Bone marrow (tissue), 2 donors: ENCODE measurements at places on chromosomes 3 and 15.

DNA sequence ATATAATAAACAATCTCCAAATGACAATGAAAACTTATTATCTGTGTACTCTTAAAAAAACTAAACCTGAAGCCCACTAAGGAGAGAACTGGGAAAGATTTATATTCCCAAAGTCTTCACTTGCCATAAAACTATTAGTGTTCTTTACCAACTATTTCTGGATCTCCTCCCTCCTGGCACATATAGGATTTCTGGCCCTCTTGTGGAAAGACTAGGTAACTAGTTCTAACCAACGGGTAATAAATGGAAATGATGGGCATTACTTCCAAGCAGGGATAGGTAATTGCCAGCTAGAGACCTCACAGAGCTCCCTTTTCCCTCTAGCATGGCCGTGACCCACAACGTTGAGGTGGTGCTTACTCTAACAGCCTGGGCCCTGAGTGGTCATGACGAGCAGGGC, 110.1 kb downstream of the DNAH12 start:
- DNase-seq: no peak

DNA sequence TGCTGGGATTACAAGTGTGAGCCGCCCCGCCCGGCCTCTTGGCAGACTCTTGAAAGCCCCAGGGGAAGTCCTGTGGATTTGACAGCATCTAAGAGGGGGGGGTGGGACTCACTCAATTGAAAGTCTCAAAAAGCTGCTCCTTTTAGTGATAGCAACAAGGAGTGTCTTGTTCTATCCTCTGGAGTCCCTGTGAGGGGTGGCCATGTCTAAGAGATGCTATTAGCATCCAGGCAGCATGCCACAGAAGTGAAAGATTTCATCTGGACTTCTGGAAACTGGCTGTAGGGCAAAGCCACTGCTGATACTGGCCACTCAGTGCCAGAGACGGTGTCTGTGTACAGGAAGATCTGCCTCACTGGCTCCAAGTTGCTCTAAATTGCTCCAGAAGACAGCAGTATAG, 74.0 kb downstream of the DHX36 start:
- no peak for DNase-seq

GRCh38 chr15:98650417-98651035, 2.2 kb downstream of the IGF1R start:
- no peak for DNase-seq

- DNase-seq: no peak
These were observed 418.9 kb upstream of the NAALADL2 start for GRCh38 chr3:174440253-174440701.

- DNase-seq: no peak
These were observed 171.9 kb downstream of the CACNA2D3 start for GRCh38 chr3:54294214-54294613.

GRCh38 chr3:29466442-29466841, 185.6 kb downstream of the RBMS3 start:
- no peak for DNase-seq

DNA sequence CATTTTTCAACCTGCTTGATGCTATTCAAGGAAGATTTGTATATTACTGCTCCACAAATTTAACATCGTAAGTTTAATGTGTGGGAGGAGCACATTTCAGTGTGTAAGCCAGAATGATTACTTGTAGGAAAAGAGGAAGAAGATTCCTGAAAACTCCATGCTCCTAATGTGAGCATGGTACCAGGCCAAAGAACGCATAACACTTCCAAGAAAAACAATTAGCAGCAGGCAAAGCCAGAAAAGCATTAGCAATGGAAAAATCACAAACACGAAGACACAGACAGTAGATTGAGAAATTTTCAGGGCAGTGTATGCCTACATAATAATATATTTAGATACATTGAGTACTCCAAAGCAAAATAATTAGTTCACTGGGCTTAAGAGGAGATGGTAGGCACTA, 96.6 kb upstream of the CBLB start:
- no peak for DNase-seq

DNA sequence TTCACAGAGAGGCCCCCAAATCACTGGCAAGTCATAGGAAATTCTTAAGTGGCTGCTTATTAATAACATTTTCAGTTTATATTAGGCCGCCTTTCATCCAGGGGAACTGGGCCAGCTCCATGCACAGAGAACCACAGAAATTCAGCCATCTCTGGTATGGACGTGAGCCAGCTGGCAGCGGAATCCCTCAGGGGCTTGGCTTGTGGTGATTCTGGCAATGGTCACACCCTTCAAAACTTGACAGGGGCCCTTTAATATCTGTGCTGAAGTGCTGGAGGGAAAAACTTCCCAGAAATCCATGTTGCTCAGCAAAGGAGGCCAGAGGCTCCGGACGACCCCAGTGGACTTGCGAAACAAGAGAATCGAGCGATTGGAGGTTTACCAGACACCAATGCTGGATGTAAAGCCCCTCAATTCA, 11.3 kb downstream of the PRICKLE2 start:
- DNase-seq: no peak

GRCh38 chr15:33360886-33361285, 50.1 kb downstream of the RYR3 start:
- no peak for DNase-seq

- no peak for DNase-seq
These were observed 915 bp upstream of the APH1B start for GRCh38 chr15:63276342-63277037.

GRCh38 chr3:99545941-99546580, 92.3 kb upstream of the COL8A1 start:
- DNase-seq: no peak
